CD14-positive monocyte (primary cell): ENCODE measurements at places on chromosomes 6 and 20.

DNA sequence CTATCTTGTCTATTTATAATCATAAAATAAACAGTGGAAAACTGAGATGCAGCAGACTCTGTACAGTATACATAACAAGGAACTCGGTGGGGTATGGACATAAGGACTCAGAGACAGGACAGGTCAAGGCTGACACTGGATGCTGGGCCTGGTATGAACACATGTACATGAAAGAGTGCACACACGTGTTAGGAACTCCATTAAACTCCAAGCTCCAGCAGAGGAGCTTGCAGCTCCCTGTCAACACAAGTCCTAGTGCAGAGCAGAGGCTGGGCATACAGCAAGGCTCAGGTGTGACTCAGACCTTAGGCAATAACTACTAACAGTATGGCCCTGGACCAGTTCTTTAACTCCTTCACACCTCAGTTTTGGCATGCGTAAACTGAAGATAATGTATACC is 17.1 kb downstream of the NAPB start:
- no peak for DNase-seq

DNA sequence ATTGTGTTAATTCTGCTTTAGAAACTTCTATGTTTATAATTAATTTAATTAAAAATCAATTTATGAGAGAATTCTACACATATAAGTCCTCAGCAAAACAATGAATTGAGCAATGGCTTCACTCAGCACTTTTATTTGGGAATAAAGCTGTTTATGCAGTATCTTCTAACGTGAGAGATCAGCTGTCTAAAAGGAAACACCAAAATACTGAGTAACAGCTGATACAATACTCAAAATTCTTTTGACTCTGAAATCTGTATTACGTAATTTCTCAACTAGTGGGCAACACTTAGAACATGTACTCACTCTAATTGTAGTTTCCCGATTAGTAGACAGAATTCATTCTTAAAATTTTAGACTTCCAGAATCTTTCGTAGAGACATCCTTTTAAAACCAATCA is 49.8 kb downstream of the MAP3K7 start:
- peak; percentile 35 for DNase-seq

- DNase-seq: no peak
Observed at GRCh38 chr6:83872386-83873118, 13.1 kb downstream of the CYB5R4 start.

- no peak for DNase-seq
Observed at GRCh38 chr6:157563611-157564284, 182.8 kb downstream of the ZDHHC14 start.

- peak; percentile 52 for DNase-seq
Observed at GRCh38 chr6:164097551-164098398, 683.3 kb downstream of the QKI start.

DNA sequence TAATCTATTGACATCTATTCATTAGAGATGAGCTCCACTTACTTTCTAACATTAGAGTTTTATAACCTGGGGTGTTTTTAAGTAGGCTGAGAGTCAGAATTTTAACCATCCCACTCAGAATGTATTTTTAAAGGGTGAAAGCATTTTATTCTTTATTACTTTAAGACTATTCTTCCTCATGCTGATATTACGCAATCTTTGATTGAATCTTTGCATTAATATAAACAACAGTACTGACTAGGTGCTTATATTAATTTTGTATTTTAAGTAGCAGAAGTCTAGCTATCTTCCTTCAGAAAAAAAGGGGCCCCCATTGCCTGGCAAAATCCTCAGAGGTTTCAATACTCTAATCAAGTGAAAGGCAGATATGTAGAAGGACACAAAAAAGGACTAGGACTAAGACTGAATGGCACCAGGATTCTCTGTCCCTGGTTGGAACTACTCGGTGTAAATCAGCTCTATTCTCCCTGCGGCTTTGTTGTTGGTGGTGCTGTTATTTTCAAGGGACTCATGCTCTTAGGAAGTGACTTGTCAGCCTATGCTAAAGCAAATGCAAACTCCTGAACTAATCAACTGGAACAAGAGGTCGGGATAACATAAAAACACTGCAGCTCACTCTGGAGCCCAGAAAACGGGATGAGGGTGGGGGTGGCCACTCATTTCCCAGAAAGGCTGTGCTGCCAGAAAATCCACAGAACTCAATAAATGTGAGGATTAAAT is 1324.4 kb downstream of the GRIK2 start:
- DNase-seq: no peak

DNA sequence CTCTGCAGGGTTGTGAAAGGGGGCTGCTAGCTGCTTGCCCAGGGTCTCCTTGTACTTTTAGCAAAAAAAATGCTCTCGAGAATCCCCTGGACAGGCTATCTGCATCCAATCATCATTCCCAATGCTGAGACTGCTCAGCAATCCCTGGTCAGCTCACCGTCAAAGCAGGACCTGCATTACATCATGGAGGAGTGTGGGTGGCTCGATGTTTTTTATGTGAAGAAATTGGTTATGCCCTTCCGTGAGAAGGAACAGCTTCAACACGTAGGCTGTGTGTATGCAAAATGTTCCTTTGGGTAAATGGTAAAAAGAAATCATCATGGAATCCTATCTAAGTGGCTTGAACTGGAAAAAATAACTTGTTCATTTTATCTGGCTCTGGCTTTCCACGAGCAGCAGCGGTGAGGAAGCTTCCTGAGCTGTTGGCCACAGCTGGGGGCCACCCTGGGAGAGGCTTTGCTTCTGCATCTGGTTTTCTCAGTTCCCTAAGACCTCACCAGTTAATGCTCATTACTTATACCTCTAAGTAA is 111.4 kb downstream of the FYN start:
- DNase-seq: peak; percentile 21

GRCh38 chr6:89916136-89916920 is 22.1 kb downstream of the GJA10 start:
- no peak for DNase-seq
